HuH-7 (cell line): ENCODE measurements at places on chromosomes 1 and 21.

DNA sequence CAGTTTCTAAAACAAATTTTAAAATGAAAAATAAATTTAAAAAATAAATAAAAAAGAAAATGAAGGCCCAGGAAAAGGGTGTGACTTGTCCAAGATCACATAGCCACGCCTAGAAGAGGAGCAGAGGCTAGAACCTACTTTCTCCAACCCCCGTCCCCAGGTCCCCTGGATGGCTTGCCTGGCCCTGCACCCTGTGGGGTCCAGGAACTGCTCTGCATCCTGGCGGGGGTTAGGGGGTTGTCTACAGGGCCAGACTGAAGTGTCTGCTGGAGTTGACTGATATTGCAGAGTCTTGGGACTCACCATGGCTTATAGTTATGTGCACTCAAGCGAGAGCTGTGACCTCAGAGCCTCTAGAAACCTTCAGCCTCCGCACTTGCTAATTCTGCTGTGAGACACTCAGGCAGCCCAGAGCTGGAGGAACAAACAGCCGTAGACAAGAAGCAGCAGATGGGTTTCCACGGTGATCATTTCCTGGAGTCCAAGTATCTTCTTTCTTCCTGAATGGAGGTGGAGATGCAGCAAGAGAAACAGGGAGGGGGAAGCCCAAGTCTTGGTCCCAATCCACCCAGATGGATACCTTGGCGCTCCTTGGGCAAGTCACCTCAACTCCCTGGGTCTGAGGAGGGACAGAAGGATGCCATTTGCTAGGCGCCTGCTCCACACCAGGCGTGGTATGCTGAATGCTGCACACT is 5.2 kb upstream of the EXTL1 start:
- no peak for DNase-seq

GRCh38 chr1:154384650-154385489 is 20.3 kb upstream of the IL6R start:
- DNase-seq, result no peak

- DNase-seq, result no peak
These were observed 76.9 kb upstream of the TNFSF18 start for GRCh38 chr1:173127369-173128307.

DNA sequence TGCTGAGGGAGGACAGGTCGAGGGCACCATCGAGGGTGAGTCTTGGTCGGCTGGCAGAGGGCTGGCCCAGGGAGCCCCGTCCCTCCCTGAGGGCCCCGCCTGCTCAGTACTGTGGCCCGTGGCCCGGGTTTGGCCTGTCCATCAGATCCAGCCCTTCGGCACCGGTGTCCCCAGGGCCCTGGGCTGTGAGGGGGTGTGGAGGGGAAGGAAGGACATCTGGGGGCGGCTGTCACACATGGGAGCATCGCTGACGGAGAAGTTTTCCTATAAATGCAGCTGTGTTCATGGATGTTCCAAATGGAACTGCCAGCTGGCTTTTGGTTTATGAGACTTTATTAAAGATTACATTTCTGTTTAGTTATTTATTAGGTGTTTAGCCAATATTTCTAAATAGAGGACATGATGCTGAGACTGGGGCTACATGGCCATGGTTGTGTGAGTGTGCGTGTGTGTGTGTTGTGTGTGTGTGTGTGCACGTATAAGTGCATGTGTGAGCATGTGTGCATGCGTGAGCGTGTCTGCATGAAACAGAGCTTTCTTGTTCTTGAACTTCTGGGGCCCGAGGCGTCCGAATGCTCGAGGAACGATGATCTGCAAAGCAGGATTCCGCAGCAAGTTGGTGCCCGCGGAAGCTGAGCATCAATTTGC is 54.3 kb downstream of the SLX9 start:
- no peak for DNase-seq
